ENCODE measurements at places on chromosomes 6 and 20.
A peak's percentile ranks its signal among the peaks of the same experiment; 100 is the strongest.

- no peak for DNase-seq
These were observed 36.6 kb upstream of the GFOD1 start for GRCh38 chr6:13523826-13524622.

DNA sequence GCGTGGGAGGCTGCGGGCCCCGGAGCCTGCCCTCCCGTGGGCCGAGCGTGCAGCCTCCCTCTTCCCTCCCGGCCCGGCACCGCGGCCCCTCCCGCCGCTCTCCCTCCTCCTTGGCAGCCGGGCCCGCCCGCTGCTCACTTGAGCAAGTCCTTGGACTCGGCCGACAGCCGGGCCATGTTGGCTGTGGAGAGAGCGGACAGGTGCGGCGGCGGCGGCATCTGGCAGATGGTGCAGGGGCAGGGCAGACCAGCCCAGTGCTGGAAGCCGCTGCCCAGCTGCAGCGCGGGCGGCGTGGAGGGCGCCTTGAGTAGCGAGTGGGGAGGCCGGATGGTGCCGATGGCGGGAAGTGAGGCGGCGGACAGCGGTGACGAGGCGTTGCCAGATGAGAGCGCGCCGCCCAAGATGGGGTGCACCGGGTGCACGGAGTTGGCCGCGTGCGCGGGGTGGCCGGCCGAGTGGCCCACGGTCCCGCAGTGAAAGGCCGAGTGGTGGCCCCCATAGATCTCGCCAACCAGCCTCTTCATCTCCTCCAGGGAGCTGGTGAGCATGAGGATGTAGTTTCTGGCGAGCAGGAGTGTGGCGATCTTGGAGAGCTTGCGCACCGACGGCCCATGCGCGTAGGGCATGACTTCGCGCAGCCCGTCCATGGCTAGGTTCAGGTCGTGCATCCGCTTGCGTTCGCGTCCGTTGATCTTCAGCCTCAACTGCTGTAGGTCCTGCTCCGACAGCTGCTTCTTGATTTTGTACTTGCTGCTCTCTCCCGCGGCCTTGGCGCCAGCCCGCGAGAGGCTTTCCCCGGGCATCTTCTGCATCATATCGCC, 766 bp downstream of the OLIG3 start:
- DNase-seq = no peak

DNA sequence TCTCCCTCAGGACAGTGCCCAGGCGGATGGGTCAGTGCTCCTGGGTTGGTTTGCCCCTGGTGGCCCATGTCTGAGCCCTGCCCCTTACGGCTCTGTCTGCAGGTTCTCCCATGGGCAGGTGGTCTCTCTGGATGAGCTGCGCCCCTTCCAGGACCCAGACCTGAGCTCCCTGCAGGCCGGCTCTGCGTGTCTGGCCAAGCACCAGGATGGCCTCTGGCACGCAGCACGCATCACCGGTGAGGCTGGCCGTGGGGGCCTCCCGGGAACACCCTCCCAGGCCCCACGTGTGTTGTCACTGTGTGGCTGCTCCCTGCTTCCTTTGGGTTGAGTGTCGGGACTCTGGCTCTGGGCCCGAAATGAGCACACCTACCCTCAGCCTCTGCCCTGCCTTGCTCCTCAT, 3.3 kb upstream of the LIME1 start:
- no peak for DNase-seq

- DNase-seq = no peak
These were observed 18.0 kb upstream of the BHLHE23 start for GRCh38 chr20:63024573-63025392.

- peak; percentile 47 for DNase-seq
These were observed 17.8 kb upstream of the HMGN4 start for GRCh38 chr6:26520237-26520849.

DNA sequence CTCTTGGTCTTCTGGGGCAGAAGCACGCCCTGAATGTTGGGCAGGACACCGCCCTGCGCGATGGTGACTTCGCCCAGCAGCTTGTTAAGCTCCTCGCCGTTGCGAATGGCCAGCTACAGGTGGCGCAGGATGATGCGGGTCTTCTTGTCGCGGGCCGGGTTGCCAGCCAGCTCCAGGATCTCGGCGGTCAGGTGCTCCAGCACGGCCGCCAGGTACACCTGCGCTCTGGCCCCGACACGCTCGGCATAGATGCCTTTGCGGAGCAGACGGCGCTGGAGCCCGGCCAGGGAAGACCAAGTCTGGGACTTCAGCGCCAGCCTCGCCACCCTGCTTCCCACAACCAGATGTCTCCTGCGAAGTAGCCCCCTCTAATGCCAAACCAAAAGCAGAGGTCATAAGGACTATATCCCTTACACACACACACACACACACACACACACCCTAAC, 8.0 kb upstream of the SLC17A3 start:
- no peak for DNase-seq

- no peak for DNase-seq
These were observed at the start of gene BPIFB2 for GRCh38 chr20:33007376-33008335. TSS of gene BPIFB2 (plus strand) at chr20:33007704. CDS start at chr20:33008575, 871 bp downstream.

DNA sequence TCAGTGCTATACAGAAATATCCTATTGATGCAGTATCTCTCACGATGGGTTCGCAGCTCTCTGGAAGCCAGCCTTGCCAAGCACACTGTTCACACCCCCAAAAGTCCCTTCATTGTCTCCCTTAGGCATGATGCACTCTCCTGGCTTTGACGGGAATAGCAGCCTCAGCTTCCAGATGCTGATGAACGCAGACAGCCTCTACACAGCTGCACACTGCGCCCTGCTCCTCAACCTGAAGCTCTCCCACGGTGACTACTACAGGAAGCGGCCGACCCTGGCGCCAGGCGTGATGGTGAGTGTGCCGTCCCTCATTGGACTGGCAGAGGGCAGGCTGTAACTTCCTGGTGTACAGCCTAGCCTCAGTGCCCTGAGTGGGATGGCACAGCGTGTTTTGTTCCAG, 60.0 kb upstream of the PBOV1 start:
- no peak for DNase-seq

GRCh38 chr6:27251112-27251605, 3.7 kb downstream of the PRSS16 start:
- DNase-seq = peak; percentile 56

DNA sequence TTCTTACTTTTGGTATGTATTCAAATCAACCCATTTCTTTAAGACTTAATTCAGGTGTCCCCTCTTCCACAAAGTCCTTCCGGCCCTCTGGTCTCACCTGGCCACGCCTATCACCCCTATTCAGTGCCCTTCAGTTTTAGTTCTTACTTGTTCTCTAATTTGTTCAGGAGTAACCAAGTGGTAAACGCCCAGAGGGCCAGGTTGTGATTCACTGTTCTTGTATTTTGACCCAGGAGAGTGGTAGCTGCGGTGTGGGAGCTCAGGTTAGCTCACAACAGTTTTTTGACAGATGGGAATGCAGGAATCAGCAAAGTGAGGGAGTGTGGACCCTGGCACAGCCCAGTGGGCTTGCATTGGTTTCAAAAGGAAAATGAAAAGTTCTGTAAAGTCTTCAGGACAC, 81.7 kb upstream of the RIPOR2 start:
- DNase-seq = no peak

GRCh38 chr6:42403831-42404230, 47.9 kb downstream of the TRERF1 start:
- no peak for DNase-seq

DNA sequence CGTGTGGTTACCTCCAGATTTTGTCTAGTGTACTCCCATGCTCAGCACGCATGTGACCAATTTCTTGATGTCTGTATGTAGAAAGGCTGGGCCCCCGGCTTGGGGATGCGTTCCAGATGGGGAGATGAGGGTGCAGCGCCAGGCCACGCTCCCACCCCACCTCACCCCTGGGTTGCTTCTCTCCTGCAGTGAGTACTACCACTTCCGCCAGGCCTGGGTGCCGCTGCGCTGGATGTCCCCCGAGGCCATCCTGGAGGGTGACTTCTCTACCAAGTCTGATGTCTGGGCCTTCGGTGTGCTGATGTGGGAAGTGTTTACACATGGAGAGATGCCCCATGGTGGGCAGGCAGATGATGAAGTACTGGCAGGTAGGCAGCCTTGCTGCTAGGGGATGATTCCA, 11.5 kb upstream of the SRF start:
- DNase-seq = no peak

DNA sequence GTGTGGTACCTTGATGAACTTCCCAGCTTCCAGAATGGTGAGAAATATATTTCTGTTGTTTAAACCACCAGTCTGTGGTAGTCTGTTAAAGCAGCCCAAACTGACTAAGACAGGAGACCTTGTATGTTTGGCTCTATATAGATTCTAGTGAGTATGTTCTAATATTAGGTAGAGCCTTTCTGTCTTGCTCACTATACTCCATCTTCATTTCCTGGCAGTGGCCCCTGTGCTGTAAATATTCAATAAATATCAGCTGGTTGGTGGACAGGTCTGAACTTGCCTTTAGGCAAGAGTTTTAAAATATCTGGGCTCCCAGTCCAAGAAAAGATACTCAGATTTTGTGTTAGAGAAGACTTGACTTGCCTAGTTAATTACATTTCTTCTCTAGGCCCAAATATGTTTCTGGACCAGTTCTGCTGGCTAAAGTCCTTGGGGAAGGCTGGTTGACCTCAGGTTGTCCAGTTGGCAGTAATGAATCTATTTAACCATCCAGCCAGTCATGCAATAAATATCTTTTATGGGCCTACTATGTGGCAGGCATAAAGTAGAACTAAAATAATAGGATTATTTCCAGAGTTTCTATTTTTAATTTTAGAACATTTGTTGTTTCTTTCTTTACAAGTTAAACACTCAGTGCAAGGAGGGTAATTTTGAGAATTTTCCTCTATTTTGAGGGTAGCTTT, 22.3 kb downstream of the PPP1R14C start:
- DNase-seq = no peak

- no peak for DNase-seq
These were observed 3.7 kb downstream of the TPD52L1 start for GRCh38 chr6:125157280-125157679.

DNA sequence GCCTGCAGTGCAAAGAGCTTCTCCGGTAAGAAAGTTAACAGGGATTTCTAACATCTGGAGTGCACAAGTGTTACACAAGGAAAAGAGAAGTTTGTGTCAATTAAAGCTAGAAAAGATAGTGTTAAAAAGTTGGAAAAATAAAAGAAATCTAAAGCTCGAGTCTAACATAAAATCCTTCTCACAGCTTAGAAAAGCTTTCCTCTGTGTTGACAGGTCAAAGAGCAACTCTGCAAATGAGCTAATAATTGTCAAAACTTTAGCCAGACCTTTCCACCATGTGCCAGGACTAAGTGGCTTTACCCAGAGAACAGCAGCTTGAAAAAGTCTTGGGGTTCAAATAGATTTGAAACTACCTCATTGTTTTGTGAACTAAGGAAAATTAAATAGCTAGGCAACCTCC, 14.8 kb downstream of the PTPRK start:
- DNase-seq = no peak

- no peak for DNase-seq
These were observed 5.2 kb downstream of the SLC35D3 start for GRCh38 chr6:136927292-136927691.

- no peak for DNase-seq
These were observed 427.1 kb upstream of the NOX3 start for GRCh38 chr6:155882527-155883333.

DNA sequence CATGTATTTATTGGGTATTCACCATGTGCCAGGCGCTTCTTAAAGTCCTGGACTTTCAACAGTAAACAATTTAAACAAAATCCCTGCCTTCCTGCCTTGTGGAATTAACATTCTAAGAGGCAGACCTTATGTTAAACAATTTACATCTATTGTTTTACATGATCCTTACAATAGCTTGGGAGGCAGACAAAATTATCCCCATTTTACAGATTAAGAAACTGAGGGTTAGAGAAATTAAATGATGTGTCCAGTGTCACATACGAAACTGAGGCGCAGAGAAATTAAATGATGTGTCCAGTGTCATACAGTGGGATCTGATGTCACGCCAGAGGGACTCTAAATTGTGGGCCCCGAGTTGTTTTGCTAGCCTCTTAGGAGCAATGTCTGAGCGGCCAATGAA, 105.5 kb downstream of the TIAM2 start:
- DNase-seq = no peak

DNA sequence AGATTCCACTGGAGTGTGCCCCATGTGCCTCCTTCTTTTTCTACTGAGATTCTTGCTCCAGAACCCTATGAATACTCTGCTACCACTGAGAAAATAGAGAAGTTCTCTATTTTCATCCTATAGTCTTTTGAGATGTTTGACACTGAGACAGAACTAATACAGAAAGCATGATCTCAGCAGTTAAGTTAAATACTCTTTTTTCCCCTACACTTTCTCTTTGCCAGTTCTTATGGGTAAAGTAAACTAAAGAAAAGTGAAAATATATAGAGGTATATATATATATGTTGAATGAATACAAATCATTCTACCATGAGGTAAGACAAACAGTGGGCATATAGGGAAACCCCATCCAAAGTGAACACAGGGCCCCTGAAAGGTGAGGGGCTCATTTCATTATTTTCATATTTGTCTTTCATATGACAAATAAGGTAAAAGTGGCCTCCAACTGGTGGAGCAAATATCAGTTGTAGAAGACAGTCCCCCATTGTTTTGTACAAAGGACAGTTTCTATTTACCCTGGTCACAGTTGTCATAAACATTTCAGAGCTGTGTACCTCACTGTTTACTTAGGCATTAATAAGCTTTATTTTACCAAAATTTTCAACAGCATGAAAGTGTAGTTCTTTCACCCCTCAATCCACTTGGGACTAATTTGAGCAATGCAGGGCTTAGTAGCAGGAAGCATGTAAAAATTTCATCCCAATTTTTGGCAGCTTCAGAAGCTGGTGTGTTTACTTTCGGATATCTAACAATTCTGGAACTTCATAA, 188.3 kb upstream of the MARCKS start:
- no peak for DNase-seq

GRCh38 chr6:36052097-36052496, 24.5 kb downstream of the MAPK14 start:
- no peak for DNase-seq

- no peak for DNase-seq
These were observed 22.1 kb downstream of the DCBLD1 start for GRCh38 chr6:117504478-117505144.

- DNase-seq = peak; percentile 2
These were observed 280.5 kb upstream of the OPRM1 start for GRCh38 chr6:153758516-153758915.

DNA sequence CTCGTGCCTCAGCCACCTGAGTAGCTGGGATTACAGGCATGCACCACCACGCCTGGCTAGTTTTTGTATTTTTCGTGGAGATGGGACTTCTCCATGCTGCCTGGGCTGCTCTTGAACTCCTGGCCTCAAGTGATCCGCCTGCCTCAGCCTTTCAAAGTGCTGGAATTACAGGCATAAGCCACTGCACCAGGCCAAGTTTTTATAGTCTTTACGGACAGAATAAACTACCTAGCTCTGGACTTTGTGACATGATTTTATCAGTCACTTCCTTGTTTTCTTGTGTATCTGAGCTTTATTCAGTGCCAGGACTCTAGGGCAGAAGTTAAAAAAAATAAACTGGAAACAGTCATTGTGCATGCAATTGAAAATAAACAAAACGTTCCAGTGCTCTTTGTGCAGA, 46.7 kb upstream of the RALGAPA2 start:
- DNase-seq = no peak

GRCh38 chr20:6122111-6122872, 538 bp downstream of the FERMT1 start:
- peak; percentile 86 for DNase-seq
